T-helper 22 cell (primary cell): ENCODE measurements at places on chromosomes 7 and 10.

DNA sequence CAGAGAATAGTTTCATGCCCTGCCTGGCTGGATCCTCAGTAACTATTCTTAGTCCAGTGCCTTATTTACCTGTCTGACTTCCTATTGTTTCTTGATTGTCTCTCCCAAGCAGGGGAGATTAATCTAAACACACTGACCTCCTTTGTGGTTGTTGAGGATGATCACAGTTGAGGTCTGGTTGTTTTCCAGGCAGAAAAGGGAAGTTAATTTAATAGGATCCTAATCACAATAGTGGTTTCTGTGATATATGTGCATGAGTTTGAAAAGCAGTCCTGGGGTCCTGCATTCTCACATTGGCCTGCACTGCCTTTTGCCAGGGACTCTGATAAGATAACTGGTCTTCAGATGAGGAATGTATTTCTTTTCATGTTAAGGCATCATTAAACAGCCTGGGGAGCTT is 130.1 kb downstream of the SND1 start:
- no peak for DNase-seq

DNA sequence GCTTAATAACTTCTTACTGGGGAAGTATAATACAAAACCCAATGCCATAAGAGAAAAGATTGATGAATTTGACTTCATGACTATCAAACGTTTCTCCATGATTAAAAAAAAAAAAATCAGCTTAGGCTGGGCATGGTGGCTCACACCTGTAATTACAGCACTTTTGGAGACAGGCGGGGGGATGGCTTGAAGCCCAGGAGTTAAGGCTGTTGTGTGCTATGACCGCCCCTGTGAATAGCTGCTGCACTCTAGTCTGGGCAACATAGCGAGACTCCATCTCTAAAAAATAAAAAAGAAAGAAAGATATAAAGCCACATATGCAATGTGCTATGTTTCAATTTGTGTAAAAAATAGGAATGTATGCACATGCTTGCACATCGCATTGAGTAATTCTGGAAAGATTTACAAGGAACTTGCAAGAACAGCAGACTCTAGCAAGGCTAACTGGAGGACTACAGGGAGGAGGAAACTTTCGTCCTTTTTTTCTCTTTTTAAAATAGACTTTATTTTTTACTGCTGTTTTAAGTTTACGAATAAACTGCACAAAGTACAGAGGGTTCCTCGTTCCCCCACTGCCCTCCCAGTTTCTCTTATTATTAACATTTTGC is 10.3 kb upstream of the RARRES2 start:
- DNase-seq: no peak

GRCh38 chr7:133070562-133070961 is 11.3 kb downstream of the CHCHD3 start:
- DNase-seq: no peak

DNA sequence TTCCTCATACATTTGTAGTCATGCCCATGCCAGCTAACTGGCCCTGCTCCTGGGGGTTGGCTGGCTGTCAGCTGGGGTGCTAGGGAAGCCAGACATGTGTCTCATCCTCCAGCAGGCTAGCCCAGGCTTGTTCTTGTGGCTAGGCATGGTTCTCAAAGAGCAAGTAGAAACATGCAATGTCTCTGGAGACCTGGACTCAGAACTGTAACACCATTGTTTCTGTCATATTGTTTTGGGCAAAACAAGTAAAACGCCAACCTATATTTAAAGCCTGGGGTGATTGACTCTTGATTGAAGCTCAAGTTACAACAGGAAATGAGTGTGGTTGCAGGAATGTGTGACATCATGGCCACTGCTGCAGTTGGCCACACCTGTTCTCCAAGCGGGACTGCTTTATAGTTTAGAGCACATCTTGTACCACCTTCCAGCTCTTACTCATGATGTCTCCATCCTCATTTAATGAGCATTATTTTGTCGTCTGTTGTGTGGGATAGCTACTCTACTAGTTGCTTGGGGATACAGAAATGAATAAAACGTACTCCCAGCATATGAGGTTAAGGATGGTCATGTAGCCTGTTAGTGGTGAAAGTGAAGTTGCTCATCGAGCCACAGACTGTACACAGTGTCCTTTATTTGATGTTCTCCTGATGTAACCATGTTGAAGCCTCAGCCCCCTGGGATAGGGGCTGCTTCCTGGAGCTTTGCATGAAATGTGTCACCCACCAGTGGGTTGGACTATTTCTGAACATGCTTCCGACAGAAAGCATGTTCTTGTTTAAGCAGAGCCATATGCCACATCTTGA is 168.4 kb downstream of the SORCS3 start:
- no peak for DNase-seq

GRCh38 chr10:71973777-71974488 is 9.7 kb downstream of the CHST3 start:
- no peak for DNase-seq

GRCh38 chr10:91410638-91411371 is 661 bp downstream of the HECTD2 start:
- no peak for DNase-seq

GRCh38 chr7:22287412-22287811 is 69.5 kb downstream of the RAPGEF5 start:
- no peak for DNase-seq

- DNase-seq: no peak
These were observed 74.7 kb downstream of the ABCA13 start for GRCh38 chr7:48245751-48246472.

DNA sequence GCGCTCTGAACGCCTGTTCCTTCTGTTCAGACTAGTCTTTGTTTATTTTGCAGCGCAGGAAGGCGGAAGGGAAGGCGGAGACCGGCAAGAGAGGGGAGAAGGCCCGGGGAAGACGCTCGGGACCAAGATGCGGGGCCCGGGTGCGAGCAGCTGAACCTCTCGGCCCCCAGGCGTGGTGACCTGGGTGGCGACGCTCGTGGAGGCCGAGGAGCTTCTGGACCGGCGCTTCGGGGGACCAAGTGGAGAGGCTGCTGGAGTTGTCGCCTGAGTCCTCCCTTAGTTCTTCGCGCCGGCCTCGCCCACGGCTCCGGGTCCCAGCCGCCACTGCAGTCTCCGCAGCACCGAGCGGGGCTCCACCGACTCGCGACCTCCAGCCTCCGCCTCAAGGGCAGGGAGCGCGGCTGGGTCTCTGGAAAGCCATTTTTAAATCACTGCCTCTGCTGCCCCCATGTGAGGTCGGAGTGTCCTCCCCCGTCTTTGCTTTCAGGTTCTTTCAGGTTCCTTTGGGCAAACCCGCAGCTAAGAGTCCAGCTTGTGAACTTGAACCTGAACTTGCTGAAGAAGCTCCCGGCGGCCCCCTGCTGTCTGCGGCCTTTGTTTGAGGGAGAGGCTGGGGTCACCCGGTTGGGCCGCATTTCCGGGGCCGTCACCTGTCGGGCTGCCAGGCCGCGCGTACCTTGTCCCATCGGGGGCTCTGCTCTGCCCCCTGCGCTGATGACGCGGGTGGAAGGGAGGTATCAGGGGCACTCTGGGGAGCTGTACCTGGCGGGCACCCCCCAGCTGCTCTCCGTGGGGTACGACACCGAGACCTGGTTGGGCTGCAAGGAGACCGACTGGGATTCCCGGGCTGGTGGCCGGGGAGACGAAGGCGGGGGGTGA is 136.0 kb downstream of the KIF20B start:
- no peak for DNase-seq

- DNase-seq: no peak
These were observed 50.2 kb downstream of the CXCL12 start for GRCh38 chr10:44334621-44335184.

GRCh38 chr7:5462216-5462615 is 38.6 kb upstream of the TNRC18 start:
- DNase-seq: no peak
